ENCODE measurements at places on chromosomes 5 and 9. TPM values are rescaled to one million over a fixed set of nuclear protein-coding genes. Genes with fewer than 3 reads are reported as not detected.
A peak's percentile ranks its signal among the peaks of the same experiment; 100 is the strongest.

Gene STKLD1
- total RNA-seq = 1.2 TPM

DNA sequence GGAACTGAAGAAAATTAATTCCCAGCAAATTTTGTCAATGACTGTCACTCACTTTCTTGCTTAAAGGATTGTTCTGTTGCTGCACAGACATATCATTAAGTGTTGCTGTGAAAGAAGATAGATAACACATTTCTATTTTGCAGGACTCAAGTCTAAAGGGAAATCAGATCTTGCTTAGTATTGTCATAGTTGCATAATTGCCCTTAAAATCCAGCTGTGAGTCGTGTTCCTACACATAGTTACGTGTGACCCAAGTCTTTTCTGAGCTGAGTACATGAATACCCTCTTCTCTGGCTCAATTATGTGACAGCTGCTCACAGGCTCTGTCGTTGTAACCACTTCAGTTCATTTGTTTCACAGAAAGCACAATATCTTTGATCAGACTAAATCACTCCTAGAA, 390.8 kb downstream of the DTWD2 start:
- DNase-seq = no peak

Gene TRPM6
- 1.2 TPM for total RNA-seq

Gene TLE1
- total RNA-seq = 92.7 TPM

Gene FAM120A
- 172 TPM for total RNA-seq

Gene PDE6A
- total RNA-seq = 0.05 TPM

Gene WDR31
- total RNA-seq = 0.17 TPM

- peak; percentile 55 for DNase-seq
These were observed 23.3 kb upstream of the UGT3A2 start for GRCh38 chr5:36089989-36090388.

Gene PCDHGA9
- total RNA-seq = 3.6 TPM

Gene PHF19
- 20.4 TPM for total RNA-seq

Gene SLC27A6
- total RNA-seq = not detected

DNA sequence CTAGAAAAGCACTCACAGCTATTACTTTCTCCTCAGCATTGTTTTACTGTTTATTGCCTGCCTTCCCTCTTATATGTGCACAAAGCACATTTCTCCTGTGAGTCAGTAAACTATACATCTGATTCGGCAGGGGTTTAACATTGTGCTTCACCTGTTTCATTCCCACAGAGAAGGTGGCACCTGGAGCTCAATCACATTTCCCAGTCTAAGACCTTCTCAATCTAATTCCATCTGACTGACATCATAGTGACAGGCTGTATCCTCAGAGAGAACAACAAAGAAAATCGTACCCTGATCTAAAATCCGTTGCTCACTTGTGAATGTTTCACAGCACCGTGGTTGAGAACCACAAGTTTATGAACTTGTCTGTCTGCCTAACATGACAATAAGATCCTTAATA, 92.4 kb upstream of the CAST start:
- peak; percentile 30 for DNase-seq

- peak; percentile 26 for DNase-seq
These were observed 67.8 kb downstream of the NIPSNAP3B start for GRCh38 chr9:104831681-104832080.

Gene NIPSNAP3A
- total RNA-seq = 52.1 TPM

DNA sequence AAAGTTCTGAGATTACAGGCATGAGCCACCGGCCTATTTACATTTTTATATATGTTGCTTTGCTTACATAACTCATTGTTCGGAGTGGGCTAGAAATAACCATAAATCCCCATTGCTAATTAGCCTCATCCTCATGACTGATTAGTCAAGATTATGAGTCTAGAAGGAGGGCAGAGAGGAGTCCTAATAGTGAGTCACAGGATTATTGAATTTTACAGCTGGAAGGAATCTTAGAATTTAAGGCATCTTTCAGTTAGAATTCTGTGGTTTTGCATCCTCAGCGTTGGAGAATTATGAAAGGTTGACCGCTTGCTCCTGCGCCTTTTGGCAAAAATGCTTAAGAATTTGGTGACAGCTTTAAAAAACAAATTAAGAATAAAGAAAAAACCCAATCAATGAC, 2.6 kb upstream of the PBX3 start:
- DNase-seq = no peak

GRCh38 chr5:151215546-151215880, 8.4 kb downstream of the CCDC69 start:
- DNase-seq = no peak

- DNase-seq = no peak
These were observed 729.4 kb downstream of the MTRR start for GRCh38 chr5:8598356-8598755.

DNA sequence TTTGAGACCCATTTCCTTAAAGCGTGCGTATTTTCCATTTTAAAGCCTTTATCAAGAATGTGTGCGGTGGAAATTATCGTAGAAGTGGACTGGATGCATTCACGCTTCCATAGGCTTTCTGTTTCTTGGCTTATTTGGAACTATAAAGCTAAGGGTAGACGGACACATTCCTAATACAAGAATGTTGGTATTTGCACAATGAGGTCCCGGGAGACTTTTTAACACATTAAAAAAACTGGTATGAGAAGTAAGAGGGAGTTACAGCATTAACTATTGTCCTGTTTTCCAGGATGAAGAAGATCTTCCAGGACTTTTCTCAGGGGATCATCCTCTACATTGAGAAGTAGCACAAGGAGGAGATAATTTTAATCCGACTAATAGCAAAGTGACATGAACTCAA, 653.0 kb downstream of the MTRR start:
- no peak for DNase-seq

DNA sequence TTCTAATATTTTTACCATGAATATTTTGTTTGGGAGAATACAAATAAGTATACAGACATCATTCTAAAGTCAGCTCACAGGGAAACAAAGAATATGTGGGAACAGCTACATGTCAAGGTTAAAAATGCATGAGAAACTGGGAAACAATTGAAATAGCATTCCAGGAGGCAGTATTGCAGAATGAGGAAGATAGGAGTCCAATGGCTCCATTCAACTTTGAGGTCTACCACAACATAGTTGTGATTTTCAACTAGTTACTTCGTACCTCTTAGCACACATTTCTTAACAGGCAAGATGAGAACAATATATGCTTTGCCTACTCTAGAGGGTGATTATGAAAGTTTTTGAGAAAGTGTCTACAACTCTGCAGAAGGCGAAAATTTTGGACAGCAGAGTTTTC, 35.2 kb upstream of the CAST start:
- no peak for DNase-seq

DNA sequence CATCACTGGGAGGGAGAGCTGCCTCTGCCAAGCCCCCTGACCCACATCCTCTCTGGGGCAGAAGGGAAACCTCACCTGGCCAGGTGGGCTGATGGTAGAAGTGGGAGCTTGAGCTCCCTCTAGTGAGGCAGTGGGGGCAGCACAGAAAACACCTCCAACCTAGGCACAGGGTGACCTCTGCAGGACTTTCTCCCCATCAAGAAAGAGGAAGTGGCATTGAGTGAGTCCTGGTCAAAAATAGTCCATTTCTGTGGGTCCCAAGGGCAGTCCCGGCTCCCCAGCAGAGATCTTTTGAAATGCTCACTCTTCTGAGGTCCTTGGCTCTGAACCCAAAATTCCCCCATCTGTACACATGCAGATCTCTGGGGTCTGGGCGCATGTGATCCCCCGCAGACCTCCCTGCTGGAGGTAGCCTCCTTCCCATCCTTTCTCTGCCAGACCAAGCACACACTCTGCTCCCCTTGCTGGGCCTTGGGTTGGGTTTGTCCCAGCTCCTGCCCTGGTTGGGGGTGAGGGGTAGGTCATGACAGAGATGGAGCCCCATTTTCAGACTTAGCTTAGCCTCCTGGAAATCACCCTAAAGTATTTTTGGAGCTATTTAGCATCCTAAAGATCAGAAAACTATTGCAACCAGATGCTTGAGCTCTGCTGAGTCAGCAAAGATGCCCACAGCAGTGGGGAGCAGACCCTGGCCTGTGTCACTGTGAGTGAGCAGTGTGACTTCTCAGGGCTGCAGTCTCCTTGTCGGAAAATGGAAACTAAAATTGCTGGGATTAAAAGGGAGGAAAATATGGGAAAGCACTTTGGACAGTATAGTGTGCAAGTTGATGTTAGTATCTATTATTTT, 41.6 kb upstream of the LCP2 start:
- no peak for DNase-seq

- no peak for DNase-seq
These were observed 360.0 kb upstream of the PIK3R1 start for GRCh38 chr5:67855523-67855922.

DNA sequence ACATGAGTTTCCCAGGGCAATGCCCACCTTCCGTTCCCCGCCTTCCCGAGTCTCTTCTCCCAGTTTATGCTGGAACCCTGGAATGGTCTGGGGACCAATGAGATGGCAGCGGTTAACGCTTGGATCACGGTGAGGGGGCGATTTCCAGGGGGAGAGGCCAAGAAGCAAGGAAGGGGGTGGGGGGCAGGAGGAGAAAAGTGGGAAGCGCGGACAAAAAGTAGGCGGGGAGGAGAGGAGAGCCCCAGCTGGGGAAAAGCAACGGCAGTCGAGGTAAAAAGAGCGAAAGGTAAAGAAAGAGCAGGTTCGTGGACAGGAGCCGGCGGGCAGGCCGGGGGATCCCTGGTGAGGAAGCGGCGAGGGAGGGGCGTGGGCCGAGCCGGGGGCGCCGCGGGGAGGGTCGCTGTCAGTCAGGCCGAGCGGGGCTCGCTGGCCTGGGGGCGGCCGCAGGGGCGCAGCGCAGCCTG, 508 bp upstream of the SNCAIP start:
- peak; percentile 14 for DNase-seq

DNA sequence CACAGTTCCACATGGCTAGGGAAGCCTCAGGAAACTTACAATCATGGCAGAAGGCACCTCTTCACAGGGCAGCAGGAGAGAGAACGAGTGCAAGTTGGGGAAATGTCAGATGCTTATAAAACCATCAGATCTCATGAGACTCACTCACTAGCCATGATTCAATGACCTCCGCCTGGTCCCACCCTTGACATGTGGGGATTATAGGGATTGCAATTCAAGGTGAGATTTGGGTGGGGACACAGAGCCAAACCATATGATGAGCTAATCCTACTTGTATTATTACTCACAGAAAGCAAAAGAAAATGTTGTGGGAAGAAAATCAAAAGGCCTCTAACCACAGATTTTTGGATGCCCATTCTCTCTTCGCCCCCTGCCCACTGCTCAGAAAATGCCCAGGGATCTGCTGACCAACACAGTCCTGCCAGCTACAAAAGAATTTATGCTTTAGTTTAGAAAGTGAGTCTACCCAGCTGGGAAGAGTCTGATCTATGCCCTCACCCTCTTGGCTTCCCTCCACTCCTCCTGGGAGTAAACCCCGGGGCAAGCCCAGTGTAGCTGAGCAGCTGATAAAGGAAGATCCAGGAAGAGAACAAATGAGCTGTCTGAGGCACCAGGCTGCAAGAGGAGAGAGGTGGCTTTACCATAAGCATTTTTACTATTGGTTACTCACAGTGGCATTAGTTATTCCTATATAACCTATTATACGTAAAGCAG, 53.1 kb downstream of the RNF130 start:
- DNase-seq = no peak

DNA sequence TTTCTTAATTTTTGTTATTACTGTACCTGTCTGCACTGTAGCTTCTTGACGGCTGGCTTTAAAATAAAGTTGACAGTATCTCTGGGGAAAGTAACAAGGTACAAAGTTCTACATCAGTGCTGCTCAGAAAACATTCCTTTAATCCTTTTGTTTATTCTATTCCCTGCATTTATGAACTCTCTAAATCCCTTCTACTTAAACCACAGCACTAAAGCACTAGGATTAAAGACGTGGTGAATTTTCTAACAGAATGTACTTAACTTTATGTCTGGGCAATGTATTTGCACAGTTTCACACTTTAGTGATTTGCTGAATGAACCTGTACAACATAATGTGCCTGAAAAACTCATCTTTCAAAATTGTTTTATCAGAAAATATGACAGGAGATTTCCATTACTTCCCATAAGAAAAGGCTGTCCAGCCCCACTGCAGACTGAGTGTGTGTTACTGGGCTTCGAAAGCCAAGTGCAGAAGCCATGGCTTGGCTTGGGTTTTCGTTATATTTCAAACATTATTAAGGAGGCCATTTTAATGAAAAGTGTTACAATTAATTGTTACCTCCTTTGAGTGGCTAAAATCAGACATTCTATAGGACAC, 43.8 kb downstream of the LHFPL2 start:
- DNase-seq = no peak

Gene FOXD4L4
- 0.17 TPM for total RNA-seq

- DNase-seq = peak; percentile 93
These were observed 59.9 kb downstream of the ZFAND5 start for GRCh38 chr9:72305102-72305546.

DNA sequence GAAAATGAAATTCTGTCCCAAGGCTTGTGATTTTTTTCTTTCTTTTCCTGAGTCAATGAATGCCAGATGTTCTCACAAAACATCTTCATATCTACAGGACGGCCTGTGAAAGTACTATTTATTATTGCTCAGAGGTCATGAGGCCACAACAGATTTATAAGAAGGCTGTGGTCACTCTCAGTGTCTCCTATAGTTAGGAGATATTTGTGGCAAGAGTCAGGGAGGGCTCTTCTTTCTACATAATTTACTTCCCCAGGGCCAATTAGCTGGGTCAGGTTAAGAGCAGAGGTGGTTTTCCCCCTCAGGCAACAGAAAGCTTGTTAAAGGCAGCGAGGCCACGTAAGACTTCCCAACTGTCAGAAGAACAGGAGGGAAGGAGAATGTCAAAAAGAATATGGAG, 248.7 kb downstream of the SLIT3 start:
- no peak for DNase-seq

- peak; percentile 81 for DNase-seq
These were observed 49.7 kb downstream of the KIF24 start for GRCh38 chr9:34279411-34279810.
